Psoas muscle (tissue), 8 donors: ENCODE measurements at places on chromosomes 6 and 20. TPM values are rescaled to one million over a fixed set of nuclear protein-coding genes. Genes with fewer than 3 reads are reported as not detected.

Gene RIMS4
- 0.10 TPM for polyA plus RNA-seq

Gene DUSP15
- polyA plus RNA-seq = 0.04 TPM

Gene BPIFB1
- polyA plus RNA-seq = not detected

Gene FBXO30
- polyA plus RNA-seq = 11.2 TPM

Gene KIAA1586
- 1.4 TPM for polyA plus RNA-seq

Gene THEMIS
- polyA plus RNA-seq = 0.04 TPM

Gene UBE2C
- polyA plus RNA-seq = 0.40 TPM

DNA sequence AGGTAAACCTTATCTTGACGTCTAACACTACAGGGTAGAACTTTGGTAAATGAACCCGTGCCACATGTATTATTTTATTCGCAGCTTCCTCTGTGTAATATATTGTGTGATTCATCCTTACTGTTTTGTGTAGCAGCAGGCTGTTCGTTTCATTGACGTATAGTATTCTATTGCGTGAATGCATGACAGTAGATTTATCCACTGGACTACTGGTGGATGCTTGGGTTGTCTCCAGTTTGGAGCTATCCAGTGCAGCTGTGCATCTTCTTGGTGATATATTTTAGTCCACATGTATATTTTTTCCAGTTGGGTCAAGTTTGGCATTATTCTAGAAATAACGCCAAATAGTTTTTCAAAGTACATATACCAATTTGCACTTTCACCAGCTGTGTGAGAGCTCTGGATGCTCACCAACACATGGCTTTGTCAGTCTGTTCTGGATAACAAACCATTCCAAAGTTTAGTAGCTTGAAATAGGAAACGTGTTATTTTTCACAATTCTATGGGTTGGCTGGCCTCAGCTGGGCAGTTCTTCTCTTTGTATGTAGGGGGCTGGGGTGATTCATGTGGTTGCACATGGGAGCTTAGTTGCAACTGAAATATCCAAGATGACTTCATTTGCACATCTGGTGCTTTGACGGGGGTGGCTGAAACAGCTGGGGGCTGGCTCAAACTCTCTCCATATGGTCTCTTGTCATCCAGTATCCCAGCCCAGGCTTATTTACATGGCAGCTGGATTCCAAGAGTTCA lies 9.3 kb downstream of the ECT2L start:
- no peak for DNase-seq

GRCh38 chr6:101397199-101397598 lies 3.7 kb downstream of the GRIK2 start:
- DNase-seq = no peak

GRCh38 chr6:57004292-57004691 lies 42.2 kb upstream of the KIAA1586 start:
- DNase-seq = no peak

GRCh38 chr6:137260217-137260616 lies 41.0 kb upstream of the IFNGR1 start:
- DNase-seq = no peak

DNA sequence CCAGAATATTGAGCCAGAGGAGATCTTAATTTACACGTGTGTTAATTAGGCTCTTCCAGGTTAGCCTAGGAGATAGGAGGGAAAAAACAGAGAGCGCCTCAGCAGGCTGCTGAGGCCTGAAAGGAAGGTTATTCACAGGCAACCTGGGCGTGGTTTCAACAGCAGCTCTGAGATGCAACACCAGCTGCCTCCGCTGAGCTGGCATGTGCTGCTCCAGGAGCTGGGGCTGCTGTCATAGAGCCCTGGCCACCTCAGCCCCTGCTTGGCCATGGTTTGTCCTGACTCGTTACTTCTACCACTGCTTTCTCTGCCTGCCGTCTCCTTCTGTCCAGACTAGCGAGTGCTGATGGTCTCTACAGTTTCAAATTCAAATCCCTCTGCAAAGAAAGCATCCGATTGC lies 32.4 kb upstream of the RPP40 start:
- DNase-seq = no peak

DNA sequence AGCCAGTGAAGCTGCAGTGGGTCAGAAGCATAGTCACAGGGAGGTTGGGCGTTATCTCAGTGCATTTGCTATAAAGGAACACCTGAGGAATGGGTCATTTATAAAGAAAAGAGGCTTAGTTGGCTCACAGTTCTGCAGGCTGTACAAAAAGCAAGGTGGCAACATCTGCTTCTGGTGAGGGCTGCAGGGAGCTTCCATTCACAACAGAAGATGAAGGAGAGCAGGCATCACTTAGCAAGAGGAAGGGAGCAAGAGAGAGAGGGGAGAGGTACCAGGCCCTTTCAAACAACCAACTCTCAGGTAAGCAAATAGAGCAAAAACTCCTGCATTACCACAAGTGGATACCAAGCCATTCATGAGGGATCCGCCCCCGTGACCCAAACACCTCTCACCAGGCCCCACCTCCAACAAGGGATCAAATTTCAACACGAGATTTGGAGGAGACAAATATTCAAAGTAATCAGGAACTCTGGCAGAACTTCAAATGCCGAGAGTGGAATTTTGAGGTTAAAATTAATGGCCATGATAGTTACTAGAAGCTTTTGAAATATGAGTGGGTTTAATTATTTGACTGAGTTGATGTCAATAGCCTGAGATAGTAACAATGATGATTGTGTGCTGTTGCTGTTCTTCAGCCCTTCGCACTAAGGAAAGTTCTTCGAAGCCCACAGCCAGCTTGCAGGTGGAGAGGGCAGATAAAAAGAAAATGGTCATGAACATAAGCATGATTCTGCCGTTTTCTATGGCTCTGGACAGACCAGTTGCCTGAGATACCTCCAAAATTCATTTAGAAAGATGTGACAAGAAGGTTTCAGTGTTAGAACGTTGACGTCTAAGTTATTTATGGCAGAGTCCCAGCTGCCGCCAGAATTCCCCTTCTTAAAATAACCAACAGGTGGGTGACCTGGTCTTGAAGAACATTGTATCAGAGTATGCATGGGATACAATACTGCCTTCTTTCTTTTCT lies 55.3 kb upstream of the ADTRP start:
- DNase-seq = no peak

- DNase-seq = no peak
Measured at GRCh38 chr6:142838821-142839685, 105.9 kb downstream of the HIVEP2 start.

- no peak for DNase-seq
Measured at GRCh38 chr6:140744659-140745320, 1370.3 kb upstream of the CITED2 start.

GRCh38 chr6:129671442-129672340 lies 38.3 kb downstream of the ARHGAP18 start:
- DNase-seq = no peak

- no peak for DNase-seq
Measured at GRCh38 chr6:155434829-155435423, 20.7 kb downstream of the NOX3 start.

DNA sequence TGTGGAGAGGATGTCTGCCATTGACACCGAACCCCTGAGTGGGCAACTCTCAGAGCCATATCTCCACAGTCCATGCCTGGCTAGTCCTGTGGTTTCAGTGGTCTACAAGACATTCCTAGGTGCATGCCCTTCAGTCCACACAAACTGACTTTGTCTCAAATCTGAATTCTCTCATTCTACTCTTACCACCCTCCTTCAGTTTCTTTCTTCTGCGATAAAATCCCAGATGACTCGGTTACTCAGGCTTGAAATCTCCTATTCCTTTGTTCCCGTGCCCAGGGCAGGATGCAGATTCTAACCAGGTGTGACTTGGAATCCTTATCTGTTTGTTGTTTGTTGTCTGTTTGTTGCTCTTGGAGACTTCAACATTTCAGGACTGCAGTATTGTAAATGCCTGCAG lies 9.3 kb downstream of the CDS2 start:
- no peak for DNase-seq

DNA sequence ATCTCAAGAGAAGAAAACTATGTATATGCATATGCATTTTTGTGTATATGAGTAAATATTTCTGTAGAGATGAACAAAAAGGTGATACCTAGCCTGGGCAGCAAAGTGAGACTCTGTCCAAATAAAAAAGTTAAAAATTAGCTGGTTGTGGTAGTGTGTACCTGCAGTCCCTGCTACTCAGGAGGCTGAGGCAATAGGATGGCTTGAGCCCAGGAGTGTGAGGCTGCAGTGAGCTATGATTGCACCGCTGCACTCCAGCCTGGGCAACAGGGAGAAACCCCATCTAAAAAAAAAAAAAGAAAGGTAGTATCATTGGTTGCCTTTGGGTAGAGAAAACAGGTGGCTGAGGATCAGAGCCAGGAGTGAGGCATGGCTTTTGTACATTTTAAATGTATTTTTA lies 50.9 kb downstream of the KLHL31 start:
- DNase-seq = no peak

DNA sequence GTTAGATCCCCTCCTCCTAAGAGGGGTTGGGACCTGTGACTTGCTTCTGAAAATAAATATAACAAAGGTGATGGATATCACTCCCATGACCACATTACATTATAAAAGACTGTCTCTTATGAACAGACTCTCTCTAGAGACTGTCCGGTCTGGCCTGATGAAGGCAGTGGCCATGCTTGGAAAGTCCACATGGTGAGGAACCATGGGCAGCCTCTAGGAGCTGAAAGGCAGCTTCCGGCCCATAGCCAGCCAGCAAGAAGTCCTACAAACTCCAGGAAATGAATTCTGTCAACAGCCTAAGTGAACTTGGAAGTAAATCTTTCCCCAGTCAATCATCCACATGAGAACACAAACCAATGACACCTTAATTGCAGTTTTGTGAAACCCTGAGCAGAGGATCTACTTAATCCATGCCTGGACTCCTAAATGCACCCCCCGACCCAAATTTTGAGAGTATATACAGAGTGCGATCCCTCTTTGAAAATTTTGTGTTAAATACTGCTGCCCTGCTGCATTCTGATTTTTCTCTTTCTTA lies 2.2 kb upstream of the POPDC3 start:
- DNase-seq = no peak

DNA sequence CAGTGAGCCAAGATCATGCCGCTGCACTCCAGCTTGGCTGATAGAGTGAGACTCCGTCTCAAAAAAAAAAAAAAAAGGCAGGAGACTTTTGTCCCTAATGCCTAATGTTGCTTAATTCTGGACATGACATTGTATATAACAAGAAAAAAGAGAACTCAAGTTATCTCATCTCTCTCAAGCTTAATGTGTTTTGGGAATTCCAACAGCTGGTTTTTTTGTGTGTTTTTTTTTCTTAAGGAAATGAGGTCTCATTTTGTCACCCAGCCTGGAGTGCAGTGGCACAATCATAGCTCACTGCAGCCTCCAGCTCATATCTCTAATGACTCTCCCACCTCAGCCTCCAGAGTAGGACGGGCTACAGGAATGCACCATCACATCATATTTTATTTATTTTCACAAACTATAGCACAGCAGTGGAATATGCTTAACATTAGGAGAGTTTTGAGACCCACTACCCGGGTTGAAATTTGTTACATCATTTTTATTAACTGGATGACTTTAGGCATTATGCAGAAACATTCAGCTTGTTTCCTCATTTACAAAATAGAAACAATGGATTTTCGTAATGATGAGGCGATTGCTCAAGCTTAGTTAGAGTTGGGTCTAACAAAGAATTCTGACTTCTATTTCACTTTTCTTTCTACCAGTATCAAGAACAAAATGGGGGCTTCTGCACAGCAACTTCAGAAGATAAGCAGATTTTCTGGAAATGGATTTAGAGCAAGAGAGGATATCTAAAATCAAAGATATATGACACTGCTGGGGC lies 104.1 kb upstream of the BTN3A2 start:
- no peak for DNase-seq

GRCh38 chr20:44736170-44737021 lies 9.3 kb upstream of the KCNK15 start:
- peak; percentile 63 for DNase-seq

DNA sequence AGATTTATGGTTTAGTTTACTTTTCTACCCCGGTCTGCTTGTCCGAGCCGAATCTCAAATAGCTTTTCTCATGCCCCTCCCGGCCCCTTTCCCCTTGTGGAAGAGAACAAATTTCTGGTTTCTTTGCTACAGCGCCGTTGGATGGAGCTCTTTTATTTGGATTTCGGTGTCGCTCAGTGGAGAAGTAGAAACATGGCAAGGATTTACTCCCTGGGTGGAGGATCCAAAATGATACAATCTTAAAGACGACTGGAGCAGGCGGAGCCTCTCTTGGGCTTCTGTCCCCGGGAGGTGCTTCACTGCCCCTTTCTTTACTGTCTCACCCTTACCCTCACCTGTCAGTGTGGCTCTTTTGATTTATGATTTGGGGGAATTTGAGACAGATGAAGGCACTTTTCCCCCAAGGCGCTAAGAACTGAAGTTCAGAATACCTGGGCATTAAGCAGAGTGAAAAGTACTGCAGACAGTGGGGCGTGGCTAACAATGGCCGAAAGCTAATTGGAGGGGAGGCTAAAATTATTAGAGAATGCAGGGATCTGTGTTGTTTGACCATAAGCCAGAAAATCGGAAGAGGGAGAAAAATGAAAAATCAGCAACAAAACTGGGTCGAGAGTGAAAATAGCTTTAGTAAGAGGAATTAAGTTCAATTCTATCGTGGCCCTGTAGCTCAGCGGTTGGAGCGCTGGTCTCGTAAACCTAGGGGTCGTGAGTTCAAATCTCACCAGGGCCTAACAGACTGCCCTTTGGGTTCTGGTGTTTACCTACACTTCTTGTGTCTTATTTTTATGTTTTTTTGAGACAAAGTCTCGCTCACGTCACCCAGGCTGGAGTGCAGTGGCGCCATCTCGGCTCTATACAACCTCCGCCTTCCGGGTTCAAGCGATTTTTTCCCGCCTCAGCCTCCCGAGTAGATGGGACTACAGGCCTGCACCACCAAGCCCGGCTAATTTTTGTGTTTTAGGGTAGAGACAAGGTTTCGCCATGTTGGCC lies 145.1 kb upstream of the ZNF184 start:
- DNase-seq = no peak

DNA sequence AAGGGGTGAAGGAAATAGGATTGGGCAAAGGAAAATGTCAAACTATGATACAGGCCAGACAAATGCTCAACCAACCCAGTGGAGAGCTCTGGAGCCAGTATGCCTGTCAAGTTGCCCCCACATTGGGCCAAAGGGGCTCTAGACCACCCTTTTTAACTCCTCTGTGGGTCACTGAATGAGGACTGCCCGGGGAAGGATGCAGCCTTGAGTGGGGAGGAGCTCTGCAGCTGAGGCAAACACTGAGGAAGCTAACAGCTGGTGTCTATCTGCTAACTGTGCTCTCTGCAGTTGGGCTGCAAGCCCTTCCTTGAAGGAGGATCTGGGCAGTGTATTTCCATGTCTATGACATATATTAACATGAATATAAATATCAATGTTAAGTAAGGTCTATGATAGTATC lies 98.4 kb upstream of the PRSS16 start:
- DNase-seq = no peak
